ENCODE measurements at places on chromosomes 3 and 15. TPM values are rescaled to one million over a fixed set of nuclear protein-coding genes. Genes with fewer than 3 reads are reported as not detected.

The KLF15 gene
- 1.8 TPM for total RNA-seq

The C15orf39 gene
- total RNA-seq, result 12.2 TPM

The KLHL40 gene
- not detected for total RNA-seq

The THAP10 gene
- 2.2 TPM for total RNA-seq

The P3H2 gene
- total RNA-seq, result 21.9 TPM

Data from chondrocyte (in vitro differentiated cells).